Glomerular endothelial cell (primary cell): ENCODE measurements at places on chromosomes 7 and 10. TPM values are rescaled to one million over a fixed set of nuclear protein-coding genes. Genes with fewer than 3 reads are reported as not detected.

The SPDYE11 gene
- total RNA-seq = not detected in 2 replicates

GRCh38 chr7:151168003-151168786, 701 bp upstream of the GBX1 start:
- no peak for DNase-seq

DNA sequence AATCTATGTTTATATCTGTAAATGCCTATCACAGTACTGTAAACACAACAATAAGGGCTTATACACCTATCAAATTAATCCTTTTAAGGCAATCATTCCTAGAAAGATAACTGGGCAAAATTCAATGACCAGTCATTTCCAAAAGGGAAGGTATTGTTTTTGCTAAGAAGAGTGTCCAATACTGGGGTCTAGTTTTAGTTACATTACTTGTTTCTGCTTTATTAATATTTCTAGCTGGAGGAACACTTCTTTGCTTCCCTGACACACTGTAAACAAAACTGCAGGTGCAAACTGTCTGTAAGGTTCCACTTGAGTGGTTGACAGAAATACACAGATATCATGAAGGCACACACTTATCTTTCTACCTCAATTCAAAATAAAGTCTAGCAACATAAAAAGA, 84.2 kb upstream of the FAM133B start:
- DNase-seq = no peak

GRCh38 chr10:77032188-77032570, 605.4 kb downstream of the KCNMA1 start:
- DNase-seq = no peak

GRCh38 chr10:72095195-72095594, 6.8 kb upstream of the SPOCK2 start:
- DNase-seq = no peak
